ENCODE measurements at places on chromosomes 3 and 15.

DNA sequence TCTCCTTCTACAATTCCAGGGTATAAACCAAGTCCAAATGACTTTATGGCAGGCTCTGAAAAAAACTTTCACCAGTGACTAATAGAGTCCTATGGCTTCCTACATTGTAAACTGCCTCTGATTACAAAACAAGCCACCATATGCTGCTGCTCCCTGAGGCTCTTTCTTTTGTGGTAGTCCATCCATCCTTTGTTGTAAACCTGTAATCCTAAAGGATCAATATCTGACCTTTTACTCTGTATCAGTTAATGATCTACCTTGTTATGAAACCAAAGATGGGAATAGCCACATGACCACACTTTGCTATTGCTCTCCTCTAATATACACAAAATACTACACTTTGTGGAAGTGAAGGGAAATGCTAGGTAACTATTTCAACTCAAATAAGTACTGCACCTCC is 434.7 kb upstream of the AGTR1 start:
- DNase-seq: no peak

DNA sequence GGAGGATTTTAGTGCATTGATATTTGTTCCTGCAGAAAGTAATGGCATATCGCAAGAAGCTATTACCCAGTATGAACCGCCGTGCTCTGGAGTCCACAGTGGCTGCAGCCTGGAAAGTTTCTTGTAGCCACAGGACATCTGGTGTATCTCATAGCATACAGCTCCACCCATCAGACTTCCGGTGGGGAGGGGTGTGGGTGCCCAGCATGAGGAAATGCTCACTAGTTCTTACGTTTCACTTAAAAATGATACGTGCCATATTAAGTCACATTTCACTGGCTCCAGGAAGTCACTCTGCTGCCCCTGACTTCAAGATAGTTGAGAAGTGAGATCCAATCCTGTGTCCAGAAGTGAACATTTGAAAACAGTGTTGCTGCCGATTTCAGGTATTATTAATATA is 990.4 kb downstream of the GBE1 start:
- no peak for DNase-seq

DNA sequence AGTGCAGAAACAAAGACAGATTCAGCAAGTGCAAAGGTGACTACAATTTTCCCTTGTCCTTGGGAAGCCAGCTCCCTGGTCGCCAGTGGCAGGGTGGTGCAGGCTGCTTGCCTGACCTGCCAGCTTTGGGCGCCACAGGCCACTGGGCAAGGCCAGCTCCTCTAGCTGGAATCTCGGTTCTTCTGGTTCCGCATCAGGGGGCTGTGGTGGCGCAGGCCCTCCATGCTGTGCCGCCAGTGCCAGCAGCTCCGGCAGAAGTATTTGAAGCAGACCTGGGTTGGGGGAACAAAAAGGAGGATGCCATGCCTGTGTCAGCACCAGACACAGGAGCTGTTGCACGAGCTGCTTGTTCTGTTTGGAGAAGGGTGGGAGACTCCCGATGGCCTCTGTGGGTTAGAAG is 4.2 kb upstream of the RPS17 start:
- DNase-seq: no peak

GRCh38 chr15:70435369-70435768 is 328.0 kb downstream of the UACA start:
- no peak for DNase-seq

GRCh38 chr3:39108200-39108710 is 775 bp downstream of the TTC21A start:
- DNase-seq: no peak

GRCh38 chr3:149536429-149536828 is 61.9 kb downstream of the TM4SF4 start:
- DNase-seq: no peak

GRCh38 chr3:196569003-196569516 is 600 bp downstream of the FBXO45 start:
- peak; percentile 44 for DNase-seq

GRCh38 chr3:171419457-171419856 is 40.7 kb downstream of the TNIK start:
- no peak for DNase-seq

DNA sequence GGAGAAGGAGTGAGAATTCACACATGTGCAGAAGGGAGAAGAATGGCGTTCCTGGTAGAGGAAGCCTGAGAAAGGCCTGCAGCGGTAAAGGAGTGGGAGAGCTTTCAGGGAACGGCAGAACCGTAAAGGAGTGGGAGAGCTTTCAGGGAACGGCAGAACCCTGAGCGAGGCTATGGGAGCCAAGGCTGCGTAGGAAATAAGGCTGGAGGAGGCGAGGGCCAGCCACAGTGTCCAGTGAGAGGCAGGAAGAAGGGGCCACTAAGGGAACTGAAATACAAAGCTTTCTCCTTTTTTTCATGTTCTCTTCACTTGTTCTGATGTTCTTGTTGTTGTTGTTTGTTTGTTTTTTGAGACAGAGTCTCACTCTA is 41.6 kb downstream of the GOLGA6L10 start:
- no peak for DNase-seq

DNA sequence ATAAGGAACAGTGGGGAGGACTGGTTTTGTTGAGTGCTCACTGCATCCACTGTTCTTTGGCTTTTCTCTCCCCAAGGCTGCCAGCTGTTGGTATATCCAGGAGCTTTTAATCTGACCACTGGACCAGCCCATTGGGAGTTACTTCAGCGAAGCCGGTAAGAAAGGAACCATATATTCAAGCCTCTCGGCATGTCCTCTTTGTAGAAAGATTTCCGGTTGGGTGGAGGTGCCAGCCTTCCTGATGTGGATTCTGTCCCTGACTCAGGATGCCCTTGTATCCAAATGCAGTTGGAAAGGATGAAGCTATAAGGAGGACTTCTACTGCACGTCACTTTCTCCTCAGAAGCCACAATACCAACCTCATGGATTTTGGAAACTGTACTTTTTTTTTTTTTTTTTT is 14.2 kb downstream of the NIT2 start:
- DNase-seq: no peak

- no peak for DNase-seq
Observed at GRCh38 chr3:183161552-183162336, 790 bp downstream of the LAMP3 start.

DNA sequence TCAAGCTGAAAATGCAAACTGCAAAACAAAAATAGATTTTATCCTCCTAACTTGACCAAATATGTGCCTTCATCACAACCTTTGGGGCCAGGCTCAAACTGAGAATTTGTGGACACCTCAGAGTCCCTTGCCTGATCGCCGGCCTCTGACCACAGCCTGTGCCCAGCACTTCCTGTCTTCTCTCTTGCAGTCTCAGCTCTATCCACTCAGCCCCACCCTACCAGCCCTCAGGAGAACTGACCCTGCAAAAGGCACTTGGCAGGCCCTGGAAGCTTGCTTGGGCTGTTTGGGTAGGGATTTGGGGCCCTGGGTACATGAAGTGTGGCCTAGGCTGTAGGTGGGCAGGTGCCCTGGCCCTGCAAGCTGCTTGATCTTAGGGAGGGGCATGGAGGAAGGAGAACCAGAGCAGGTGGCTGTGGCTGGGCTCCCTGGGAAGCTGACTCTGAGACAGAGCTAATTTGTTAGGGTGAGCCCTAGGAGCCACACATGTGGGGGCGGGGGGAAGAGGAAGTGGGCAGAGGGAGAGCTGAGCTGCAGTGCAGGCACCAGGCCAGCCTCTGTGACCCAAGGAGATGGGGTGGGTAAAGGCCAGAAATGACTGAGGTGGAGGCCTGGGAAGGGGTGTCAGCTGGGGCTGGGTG is 8.6 kb downstream of the CLEC3B start:
- no peak for DNase-seq

GRCh38 chr15:66789029-66790025 is 87.3 kb downstream of the SMAD6 start:
- DNase-seq: no peak

- no peak for DNase-seq
Observed at GRCh38 chr3:161413127-161413854, 42.0 kb upstream of the SPTSSB start.

DNA sequence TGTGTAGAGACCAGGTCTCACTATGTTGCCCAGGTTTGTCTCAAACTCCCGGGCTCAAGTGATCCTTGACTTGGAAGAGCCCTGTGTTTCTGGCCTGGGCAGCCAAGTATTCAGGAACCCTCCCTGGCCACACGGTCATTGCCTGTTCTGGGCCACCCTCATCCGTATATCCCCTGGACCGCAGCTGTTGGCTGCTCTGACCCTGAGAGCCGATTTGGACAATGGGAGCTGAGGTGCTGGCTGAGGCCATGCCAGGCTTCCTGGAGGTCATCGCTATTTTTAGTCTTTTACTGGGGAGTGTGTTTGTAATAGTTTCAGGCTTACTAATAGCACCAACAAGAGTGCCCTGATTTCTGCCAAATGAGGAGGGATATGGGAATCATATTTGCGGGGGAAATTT is 60.7 kb downstream of the ADAMTS7 start:
- no peak for DNase-seq

GRCh38 chr15:29670266-29670665 is 152.0 kb downstream of the TJP1 start:
- DNase-seq: no peak

DNA sequence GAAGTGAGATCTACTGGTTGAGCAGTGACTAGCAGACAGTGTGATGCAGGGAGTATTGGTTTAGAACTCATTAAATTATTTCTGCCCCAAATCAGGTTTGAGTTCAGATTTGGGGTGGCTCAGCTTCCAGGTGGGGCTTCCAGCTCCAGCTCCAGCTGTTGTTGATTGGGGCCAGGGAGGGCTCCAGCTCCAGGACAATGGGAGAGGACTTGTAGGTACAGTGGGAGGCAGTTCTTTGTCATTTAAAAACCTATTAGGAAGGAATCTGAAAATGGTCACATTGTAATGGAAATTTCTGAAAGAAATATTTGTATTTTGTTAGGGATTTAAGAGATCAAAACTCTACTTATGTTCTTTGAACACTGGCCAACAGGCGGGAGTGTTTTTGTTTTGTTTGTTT is 97.0 kb downstream of the FNDC3B start:
- DNase-seq: no peak

DNA sequence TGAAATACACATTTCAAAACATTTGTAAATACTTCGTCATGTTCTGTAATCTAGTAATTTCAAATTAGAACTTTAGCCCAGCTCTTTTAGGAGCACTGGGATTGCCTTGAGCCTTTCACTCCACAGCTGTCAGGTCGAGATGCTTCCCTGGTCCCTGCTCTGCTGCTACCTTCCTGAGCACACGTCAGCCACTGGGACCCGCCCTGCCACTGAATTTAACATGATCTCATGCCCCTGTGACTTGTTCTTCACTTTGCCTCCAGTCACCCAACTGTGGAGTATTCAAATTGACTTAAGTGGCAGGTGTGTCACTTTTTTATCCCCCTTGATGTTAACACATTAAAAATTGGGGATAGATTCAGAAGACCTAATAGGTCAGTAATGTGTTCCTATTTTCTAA is 3.3 kb downstream of the ARRDC4 start:
- no peak for DNase-seq

GRCh38 chr15:76181705-76182107 is 121.9 kb downstream of the TMEM266 start:
- no peak for DNase-seq

DNA sequence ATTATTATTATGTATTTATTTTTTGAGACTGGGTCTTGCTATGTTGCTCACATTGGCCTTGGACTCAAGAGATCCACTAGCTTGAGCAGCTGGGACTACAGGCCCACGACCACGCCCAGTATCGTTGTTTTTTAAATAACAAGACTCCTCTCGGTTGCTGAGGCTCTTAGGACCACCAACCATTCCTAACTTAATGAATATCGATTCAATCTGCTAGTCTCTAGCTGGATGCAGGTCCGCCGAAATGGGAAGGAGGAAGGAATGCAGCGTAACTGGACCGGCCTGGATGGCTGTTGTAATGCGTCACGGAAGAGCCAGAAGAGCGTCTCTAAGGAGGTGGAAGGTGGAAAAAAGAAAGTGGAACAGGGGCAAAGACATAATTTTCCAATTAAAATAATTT is 1.7 kb downstream of the ANXA2 start:
- DNase-seq: no peak

DNA sequence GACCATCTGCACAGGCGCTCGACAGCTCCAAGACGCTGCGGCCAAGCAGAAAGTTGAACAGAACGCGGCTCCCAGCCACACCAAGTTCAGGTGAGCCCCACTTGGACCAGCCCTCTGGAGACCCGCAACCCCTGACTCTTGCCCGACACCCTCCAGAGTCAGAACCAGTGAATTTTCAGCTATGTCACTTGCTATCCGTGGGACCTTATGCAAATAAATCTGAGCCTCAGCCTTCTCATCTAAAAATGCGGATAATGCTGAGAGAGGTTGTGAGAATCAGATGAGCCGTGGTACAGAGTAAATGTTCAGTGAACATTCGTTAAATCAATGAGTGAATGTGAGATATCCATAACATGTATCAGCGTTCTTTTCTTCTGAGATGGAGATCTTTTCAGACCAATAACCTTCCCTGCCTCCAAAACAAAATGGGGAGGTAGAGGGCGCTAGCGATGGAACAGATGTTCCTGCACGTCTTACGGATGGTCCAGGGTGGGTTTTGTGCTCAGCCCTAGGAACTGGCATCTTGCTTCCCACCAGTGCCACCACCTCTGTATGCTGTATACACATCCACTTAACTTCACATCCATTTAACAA is 524 bp downstream of the MRPS11 start:
- no peak for DNase-seq

GRCh38 chr3:42601896-42602581 is 1.6 kb downstream of the NKTR start:
- no peak for DNase-seq

DNA sequence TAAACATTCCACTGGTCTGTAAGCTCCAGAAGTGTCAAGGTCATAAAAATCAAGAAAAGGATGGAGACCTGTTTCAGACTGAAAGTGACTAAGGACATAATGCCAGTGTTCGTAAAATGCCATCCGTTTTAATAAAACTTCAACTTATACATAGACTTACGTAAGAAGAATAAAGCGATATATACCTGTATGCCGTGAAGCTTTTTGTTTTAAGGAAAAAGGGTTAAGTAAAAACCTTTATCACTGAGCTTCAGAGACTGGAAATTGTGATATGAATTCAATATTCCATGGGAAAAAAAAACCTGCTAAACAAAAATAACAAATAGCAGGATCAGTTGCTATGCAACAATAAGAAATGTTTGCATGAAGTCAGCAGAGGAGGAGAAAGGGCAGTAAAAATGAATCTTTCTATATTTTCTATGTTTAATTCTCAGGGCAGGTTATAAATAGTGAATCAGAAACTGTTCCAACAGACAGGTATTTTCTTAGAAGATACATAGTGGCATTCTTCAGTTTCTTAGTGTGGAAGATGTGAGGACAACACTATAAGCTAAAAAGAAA is 42.5 kb downstream of the CHSY1 start:
- DNase-seq: no peak

GRCh38 chr3:184827572-184827971 is 15.6 kb downstream of the VPS8 start:
- DNase-seq: no peak

DNA sequence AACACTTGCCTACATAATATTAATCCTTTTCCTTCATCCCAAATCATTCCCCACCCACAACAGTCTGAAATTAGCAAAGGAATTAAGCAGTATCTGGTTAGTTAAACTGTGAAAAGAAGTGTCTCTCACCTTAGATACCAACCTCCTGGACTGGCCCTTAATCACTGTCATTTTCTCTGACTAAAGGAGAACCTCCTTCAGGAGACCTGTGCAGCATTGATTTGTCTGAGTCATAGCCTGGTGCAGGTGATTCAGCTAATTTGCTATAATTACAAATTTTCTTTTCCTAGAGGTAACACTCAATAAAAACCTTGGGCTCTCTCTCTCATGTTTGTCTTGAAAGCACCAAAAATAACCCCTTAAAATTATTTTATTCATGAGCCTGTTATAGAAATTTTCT is 279.8 kb upstream of the SEMA6D start:
- no peak for DNase-seq
